ENCODE measurements at places on chromosomes 4 and X.
A peak's percentile ranks its signal among the peaks of the same experiment; 100 is the strongest.

- DNase-seq, result no peak
Observed at GRCh38 chr4:64893205-64893604, 484.0 kb upstream of the TECRL start.

DNA sequence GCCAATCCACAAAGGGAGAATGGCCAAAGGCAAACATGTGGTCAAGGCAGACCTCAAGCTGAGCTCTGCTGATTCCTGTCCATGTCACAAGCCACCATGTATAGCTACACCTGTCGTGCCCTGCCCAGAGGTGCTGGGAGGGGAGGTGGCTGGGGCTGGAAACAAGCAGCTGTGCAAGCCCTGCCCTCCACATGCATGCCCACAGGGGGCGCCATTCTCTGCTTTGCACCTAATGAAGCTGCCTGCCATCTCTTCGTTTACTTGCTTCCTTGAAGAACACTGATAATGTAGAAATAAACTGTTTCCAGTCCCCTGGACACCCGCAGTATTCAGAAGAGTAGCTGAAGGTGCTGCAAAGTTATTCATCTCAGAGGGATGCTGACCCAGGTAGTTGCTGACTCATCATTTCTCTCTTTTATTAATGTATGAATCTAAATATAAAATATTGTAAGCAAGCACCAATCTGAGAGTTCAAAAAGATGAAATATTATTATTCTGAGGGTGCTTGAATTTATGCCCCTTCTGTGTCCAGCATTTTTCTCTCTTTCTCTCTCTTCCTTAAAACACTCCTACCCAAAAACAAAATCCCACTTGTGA, 278.6 kb downstream of the ADGRA3 start:
- DNase-seq, result no peak

- DNase-seq, result no peak
Observed at GRCh38 chr4:138070816-138071215, 171.3 kb downstream of the SLC7A11 start.

- DNase-seq, result no peak
Observed at GRCh38 chr4:186602978-186603377, 47.6 kb upstream of the MTNR1A start.

GRCh38 chr4:79396794-79397193, 11.2 kb downstream of the GK2 start:
- no peak for DNase-seq

DNA sequence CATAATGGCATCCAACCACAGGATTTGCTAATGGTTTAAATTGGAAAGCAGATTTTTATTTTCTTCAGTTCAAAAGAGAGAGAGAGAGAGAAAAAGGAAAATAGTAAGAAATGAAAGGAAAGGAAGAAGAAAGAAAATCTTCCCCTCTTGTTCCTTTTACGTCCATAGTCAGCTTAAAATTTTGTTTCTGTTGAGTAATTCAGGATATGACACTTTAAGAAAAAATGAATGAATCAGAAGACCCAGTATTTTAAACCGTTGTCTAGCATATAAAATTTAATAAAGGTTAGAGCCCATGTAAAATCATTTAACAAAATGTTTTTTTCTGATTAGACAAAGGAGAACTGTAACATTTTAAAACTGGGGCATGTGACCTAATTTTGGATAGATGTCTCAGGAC, 391.8 kb upstream of the EPHA5 start:
- DNase-seq, result no peak

- DNase-seq, result no peak
Observed at GRCh38 chr4:46894826-46895225, 14.2 kb downstream of the COX7B2 start.

DNA sequence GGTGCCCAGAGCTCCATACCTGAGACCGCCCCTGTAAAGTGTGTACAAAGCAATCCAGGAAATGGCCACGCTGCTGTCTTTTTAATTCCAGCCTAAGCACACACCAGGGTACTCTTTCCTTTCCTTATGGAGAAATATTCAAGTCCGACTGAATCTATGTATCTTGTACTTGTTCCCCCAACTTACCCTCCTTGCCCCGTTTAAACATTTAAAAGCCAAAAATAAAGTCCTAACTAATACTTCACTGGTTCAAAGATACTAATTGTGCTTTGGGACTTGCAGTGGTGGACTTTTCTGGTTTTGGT, 731 bp upstream of the AMMECR1 start:
- no peak for DNase-seq

DNA sequence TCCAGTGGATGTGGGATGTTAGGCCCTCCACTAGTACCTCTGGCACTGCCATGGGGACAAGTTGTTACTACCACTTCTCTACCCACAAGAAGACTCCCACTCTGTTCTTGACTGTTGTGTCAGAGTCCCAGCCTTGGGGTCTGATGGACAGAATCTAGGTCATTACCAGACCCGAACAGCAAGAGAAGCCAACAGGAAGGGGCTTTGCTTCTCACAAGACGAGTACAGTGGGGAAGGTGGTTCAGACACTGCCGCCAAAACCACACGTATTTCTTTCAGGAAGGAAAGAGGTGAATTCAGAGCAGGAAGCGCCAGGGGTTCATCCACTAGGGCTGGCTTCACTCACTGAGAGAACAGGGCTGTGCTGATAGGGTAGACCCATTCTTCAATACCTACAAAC, 161.3 kb upstream of the KIT start:
- DNase-seq, result no peak

GRCh38 chr4:7983296-7983695, 43.6 kb upstream of the AFAP1 start:
- no peak for DNase-seq

- no peak for DNase-seq
Observed at GRCh38 chrX:129653971-129654651, 645 bp downstream of the APLN start.

DNA sequence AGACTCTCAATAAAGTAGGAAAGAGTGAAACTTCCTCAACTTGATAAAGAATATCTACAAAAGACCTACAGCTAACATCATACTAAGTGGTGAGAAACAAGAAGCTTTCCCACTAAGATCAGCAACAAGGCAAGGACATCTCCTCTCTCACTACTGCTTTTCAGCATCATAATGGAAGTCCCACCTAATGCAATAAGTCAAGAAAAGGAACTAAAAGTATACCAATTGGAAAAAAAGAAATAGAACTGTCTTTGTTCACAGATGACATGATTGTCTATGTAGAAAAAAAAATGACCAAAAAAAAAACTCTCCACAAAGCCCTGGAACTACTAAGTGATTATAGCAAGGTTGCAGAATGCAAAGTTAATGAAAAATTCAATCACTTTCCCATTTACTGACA, 25.1 kb upstream of the SH3RF1 start:
- no peak for DNase-seq

DNA sequence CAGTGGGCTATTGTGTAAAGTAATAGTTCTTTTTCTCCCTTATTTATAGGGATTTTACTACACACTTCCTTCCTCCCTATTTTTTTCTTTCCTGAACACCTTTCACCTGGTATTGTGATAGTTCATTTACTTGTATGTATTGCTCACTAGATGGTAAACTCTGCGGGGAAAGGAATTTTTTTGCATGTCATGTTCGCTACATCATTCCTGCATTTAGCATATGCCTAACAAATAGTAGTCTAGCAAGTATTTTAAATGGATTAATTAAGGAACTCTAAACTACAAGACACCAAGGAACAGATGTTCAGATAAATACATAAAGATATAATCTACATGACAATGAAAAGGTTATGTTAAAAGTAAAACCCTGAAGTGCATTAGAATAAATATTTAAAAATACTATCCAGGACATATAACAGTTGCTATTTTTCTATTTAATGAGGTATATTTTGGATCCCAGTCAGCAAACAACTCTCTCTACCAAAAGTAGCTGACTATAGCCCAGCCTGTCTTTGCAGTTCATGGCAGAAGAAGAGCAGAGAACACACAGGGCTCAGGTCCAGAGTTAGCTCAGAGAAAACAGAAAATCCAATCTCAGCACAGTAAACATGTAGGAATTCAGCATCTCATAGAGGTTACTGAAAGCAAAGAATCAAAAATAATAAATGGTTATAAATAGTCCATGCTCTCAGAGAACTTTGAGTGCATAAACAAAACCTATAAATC, 87.8 kb downstream of the PACRGL start:
- DNase-seq, result no peak

DNA sequence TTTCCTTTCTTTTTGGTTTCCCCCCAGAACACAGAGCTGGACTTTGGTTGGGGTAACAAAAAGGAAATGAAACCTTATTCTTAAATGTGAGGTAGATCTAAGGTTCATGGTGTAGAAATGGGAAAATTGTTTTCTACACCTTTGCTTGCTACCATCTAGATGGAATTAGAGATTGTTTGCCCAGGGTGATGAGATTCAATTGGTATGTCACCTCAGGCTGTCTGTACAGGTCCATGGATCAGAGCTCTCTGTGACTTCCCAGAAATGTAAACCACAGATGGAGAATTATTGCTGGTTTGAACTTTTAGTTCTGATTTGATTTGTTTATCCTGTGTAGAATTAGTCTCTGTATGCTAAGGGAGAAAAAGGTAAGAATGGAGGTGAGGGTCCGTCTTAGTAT, 146.7 kb downstream of the PCDH7 start:
- no peak for DNase-seq

- DNase-seq, result no peak
Observed at GRCh38 chrX:41096339-41096955, 11.2 kb downstream of the USP9X start.

DNA sequence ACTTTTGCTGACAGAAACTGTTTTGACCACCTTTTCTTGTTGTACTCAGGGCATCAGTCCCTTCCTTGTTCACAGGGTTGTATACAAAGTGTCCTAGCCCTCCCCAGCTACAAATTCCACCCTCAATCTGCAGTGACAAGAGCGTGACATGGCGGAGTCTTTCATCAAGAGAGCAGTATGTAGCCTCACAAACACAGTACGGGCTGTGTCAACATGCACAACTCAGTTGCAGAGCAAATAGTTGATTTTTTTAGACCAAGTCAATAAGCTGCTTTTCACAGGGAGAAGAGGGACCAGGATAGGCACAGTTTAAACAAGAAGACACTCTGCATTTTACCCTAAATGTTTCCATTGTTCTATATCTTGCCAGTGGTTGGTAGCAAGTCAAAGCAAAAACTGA, 8.6 kb upstream of the HS6ST2 start:
- no peak for DNase-seq

- no peak for DNase-seq
Observed at GRCh38 chr4:124487651-124488050, 224.9 kb downstream of the ANKRD50 start.

- DNase-seq, result no peak
Observed at GRCh38 chr4:185424905-185425646, 688 bp downstream of the UFSP2 start.

GRCh38 chr4:98565681-98566301, 92.6 kb downstream of the TSPAN5 start:
- no peak for DNase-seq

GRCh38 chr4:72394012-72394663, 174.9 kb downstream of the ADAMTS3 start:
- no peak for DNase-seq

DNA sequence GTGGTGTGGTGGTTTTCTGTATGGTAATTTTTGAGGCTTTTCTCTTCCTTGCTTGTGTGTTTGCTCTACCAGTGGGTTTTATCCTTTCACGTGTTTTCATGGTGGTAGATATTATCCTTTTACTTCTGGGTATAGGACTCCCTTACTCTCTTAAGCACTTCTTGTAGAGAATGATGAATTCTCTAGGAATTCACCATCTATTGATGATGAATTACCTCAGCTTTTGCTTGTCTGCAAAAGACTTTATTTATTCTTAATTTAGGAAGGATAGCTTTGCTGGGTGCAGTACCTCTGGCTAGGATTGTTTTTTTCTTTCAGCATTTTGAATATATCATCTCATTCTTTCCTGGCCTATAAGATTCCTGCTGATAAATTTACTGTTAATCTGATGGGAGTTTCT, 415.3 kb downstream of the PDGFC start:
- DNase-seq, result no peak

DNA sequence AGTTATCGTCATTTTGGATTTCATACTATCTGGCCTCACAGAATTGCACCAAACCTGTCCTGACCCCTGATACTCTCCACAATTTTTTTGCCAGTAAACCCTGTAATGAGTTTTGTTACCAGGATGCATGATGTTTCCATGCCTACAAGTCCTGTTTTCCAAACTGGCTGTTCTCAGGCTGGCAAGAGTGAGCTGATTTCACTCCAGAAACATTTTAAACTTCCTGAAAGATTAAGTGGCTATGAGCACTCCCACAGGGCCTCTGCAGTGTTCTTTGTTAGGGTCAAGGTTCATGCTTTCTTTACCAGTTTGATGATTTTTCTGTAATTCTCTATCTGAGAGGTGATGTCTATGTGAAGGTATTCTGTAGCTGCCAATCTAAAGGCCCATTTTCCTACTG, 31.7 kb upstream of the PDLIM3 start:
- DNase-seq, result peak; percentile 33

- no peak for DNase-seq
Observed at GRCh38 chr4:88356771-88357170, 21.9 kb upstream of the HERC6 start.

GRCh38 chr4:185896817-185897488, 85.0 kb upstream of the SORBS2 start:
- no peak for DNase-seq

DNA sequence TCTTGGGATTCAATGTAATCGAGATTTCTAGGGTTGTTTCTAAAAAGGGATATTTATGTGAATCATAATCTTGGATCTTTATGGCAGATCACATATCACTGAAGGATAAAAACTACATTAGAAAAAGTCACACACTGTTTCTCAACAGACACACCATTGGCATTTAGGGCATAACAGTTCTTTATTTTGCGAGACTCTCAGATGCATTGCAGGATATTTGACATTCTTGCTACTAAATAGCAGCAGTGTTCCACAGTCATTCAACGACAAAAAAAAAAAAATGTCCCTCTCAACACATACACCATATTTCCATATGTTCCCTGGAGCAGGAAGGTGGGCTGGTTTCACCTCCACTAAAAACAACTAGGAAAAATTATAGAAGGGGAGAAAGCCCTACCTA, 243.4 kb upstream of the PCDH18 start:
- no peak for DNase-seq

GRCh38 chr4:64771149-64771548, 361.9 kb upstream of the TECRL start:
- DNase-seq, result no peak

DNA sequence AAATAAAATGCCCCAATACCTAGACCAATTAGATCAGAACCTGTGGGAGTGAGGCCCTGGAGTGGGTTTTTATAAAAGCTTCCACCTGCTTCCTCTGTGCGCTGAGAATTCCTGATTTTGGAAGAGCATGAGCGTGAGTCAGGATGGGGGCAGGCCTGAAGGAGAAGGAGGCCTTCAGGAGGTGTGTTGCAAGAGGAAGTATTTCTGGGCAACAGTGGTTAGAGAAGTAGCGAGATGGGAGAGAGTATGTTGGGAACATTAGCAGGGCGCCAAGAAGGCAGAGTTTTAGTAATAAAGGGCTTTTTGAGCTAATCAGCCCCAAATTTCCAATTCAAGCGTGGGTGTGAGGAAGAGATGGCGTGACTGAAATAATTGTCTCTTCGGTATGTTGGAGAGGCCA, 349.8 kb downstream of the UNC5C start:
- DNase-seq, result no peak

DNA sequence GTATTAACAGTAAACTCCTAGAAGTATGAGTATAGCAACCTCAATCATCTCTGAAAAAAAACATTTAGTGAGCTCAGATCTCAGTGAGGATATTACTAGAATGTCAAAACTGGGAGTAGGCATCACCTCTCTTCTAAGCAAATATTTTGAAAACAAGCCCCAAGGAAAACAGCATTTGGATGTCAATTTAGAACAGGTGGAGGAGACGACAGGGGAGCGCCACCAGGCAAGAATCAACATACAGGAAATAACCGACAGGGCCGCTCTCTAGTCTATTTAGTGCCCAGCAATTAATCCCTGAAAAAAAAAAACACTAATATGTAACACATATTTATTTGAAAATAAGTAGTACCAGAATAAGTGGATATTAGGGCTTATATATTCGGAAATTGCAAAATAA, 940.3 kb upstream of the ADGRL3 start:
- DNase-seq, result no peak
